ENCODE measurements at places on chromosomes 5 and 9.

DNA sequence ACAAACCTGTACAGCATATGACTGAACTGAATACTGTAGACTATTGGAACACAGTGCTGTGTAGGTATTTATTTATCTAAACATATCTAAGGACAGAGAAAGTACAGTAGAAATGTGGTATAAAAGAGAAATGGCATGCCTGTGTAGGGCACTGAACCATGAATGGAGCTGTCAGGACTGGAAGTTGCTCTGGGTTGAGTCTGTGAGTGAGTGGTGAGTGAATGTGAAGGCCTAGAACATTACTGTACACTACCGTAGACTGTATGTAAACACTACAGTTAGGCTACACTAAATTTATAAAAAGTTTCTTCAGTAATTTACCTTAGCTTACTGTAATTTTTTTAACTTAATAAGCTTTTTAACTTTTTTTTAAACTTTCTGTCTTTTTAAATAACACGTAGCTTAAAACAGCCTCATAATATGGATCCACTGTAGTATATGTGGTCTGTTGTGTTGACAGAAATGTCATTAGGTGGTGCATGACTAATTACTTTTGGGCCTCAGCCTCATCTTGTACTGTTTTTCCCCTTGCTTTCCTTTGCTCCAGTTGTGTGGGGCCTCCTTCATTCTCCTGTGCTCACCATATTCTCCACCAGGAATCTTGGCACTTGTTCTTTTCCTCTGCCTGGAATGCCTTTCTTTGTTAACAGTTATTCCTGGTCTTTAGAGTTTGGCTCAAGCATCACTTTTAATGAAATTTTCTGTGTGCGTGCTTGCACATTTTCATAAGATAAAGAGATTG is 8.8 kb downstream of the SPIN1 start:
- DNase-seq: no peak

DNA sequence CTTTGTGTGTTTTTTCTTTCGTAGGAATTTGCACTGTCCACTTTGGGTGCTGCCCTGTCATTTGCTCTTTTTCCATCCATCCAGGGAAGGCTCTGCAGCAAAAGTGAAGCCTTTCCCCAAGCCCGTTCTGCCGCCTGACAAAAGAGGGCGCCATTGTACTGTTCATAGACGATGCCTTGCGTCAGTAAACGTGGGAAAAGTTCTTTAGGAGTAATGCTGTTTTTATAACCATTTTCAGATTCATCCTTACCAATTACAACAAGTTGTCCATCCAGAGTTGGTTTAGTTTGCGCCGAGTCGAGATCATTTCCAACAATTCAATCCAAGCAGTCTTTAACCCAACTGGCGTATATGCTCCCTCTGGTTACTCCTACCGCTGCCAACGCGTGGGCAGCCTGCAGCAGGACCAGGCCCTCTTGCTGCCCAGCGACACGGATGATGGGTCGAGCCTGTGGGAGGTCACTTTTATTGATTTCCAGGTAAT is 34.3 kb upstream of the RPS23 start:
- DNase-seq: peak; percentile 13

GRCh38 chr5:19790829-19791466 is 197.1 kb downstream of the CDH18 start:
- no peak for DNase-seq

GRCh38 chr5:142319560-142320429 is 5.0 kb downstream of the SPRY4 start:
- no peak for DNase-seq

- peak; percentile 84 for DNase-seq
These were observed at the start of gene ERMP1 for GRCh38 chr9:5832538-5833529. ERMP1 (minus strand) TSS chr9:5833117; CDS start chr9:5833027, 90 bp downstream.

DNA sequence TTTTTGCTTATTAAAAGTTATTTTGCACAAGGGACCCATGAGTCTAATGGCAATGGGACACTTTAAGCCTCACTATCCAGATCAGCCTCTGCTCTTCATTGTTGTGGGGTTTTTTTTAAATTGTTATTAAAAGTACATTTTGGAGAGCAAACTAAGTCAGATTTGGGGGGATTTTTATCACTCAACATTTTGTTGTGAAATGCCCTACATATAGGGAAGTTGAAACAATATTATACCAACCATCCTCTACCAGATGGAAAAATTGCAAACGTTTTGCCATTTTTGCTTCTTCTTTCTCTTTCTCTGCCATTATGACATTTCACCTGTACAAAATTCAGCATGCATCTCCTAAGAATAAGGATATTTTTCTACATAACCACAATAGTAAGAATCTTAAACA is 75.3 kb downstream of the SLC1A3 start:
- DNase-seq: no peak

- DNase-seq: no peak
These were observed 683.8 kb downstream of the LRRC70 start for GRCh38 chr5:63262185-63262981.

- DNase-seq: no peak
These were observed 130.8 kb upstream of the STC2 start for GRCh38 chr5:173458828-173459609.

GRCh38 chr5:43007911-43008362 is 32.2 kb downstream of the ANXA2R start:
- DNase-seq: no peak

- DNase-seq: no peak
These were observed 40.5 kb upstream of the LPCAT1 start for GRCh38 chr5:1564182-1564748.

DNA sequence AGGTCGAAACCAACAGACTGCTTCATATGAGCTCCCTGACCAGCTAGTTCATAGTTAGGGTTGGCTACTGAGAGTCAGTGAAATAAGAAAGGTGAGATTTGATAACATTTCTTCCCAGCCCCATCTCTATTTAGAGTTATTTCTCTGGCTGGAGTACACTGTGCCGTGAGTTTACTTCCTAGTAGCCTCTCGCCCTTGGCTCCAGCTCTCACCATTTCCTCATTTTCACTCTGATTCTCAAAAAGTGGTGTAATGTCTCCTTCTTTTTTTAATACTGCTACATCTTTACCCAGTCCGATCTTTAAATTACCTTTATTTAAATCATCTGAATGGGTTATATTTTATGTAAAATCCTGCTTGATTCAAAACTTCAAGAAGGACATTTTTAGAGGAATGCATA is 100.4 kb upstream of the FAM174A start:
- DNase-seq: no peak

DNA sequence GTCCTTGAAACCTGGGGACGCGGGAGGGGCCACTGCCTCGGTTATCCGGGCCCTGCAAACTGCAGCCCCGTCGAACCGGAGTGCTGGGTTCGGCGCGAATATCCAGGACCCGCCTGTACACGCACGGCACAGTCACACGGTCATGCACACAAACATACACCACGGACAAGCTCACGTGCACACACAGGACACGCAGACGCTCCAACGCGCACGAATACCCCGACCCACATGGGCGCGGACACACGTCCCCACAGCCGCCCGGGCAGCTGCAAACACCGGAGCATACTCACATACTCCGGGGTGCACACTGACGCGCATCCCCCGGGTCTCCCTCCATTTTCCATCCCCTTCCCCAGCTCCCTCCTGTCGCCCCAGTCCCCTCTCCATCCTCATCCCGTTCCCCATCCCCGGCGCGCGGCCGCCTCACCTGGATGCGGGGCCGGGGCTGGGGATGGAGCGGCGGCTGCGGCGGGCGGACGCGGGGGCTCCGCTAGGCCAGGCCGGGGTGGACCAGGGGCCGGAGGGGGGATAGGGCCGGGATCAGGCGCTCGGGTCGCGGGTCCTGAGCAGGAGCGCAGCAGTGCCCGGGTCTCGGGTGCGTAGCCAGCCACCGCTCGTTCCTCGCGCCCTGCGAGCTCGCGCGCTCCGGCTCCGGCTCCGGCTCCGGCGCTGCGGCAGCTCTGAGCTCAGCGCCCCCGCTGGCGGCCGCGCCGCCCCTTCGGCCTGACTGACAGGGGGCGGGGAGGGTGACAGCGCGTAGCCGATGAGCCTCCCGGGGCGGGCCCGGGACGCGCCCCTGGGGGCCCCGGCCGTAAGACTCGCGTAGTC is at the start of the genes EIF4E1B and SNCB:
Gene EIF4E1B, plus strand, starts transcription at position 823 of the 828 bp plus-strand sequence. CDS start 12,113 bp downstream, outside the sequence.
Gene SNCB, minus strand, starts transcription at position 682 of the 828 bp plus-strand sequence. CDS start 880 bp downstream, outside the sequence.
- DNase-seq: peak; percentile 59

GRCh38 chr5:122179701-122180100 is 50.4 kb downstream of the ZNF474 start:
- no peak for DNase-seq

- DNase-seq: no peak
These were observed 107.6 kb downstream of the SYK start for GRCh38 chr9:90909225-90909624.
